ENCODE measurements at places on chromosomes 13 and 19. TPM values are rescaled to one million over a fixed set of nuclear protein-coding genes. Genes with fewer than 3 reads are reported as not detected.

Gene ZNF17
- total RNA-seq, result 4.9 TPM

Gene KLK11
- total RNA-seq, result 11.0 TPM

Gene TEX26
- not detected for total RNA-seq

Gene DGKH
- 5.0 TPM for total RNA-seq

Measured in pancreas (tissue), 10 donors.